ENCODE measurements at places on chromosomes 1 and 21.

DNA sequence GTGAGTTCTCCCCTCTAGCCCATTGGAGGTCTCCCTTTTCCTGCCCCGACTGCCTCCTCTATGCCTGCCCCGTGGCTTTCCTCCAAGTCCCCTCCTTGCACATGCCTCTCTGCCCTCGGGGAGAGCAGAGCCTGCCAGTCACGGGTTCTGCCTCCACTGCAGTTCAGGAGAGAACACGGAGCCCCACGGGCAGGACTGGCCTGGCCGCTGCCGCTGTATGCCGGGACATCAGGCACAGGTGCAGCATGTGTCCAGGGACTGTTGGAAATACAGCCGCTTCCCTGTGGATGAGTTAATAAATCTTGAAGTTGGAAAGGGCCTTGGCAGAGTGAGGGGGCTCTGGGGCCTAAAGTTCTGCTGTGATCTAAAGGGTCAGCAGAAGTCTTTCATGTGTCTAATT lies 676.6 kb downstream of the MATN1 start:
- DNase-seq = no peak

GRCh38 chr1:241048622-241049021 lies 308.4 kb downstream of the RGS7 start:
- DNase-seq = no peak

GRCh38 chr1:106984801-106985200 lies 71.7 kb upstream of the PRMT6 start:
- DNase-seq = no peak

- DNase-seq = no peak
Observed at GRCh38 chr1:68819190-68819829, 322.4 kb upstream of the DEPDC1 start.
